ENCODE measurements at places on chromosomes 2 and 18.

- DNase-seq, result no peak
Observed at GRCh38 chr2:88871336-88871735, 179.9 kb downstream of the RPIA start.

- no peak for DNase-seq
Observed at GRCh38 chr2:216126943-216127342, 17.8 kb downstream of the XRCC5 start.

- DNase-seq, result peak; percentile 27
Observed at GRCh38 chr2:175690113-175690837, 311.8 kb downstream of the LNPK start.

DNA sequence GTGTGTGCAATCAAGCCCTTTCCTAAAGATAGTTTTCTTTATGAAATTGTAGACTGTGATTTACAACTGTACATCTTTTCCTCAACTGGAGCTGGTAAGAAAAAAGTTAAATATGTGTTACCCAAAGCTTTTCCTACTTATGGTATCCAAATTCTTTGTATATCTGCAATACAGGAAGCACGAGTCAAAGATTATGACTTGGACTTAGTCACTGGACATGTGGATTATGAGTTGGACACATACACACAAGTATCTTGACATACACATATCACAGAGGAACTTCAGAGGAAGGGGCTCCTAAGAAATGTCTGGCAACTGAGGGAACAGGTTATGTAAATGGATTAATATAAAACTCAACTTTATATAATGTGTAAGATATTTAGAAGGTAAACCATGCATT is 35.2 kb downstream of the PRELID3A start:
- DNase-seq, result no peak

GRCh38 chr18:5939801-5940667 is 44.7 kb upstream of the TMEM200C start:
- no peak for DNase-seq

GRCh38 chr2:211957799-211958198 is 580.8 kb downstream of the ERBB4 start:
- no peak for DNase-seq

GRCh38 chr18:48136051-48136826 is 205.8 kb upstream of the SMAD2 start:
- no peak for DNase-seq

DNA sequence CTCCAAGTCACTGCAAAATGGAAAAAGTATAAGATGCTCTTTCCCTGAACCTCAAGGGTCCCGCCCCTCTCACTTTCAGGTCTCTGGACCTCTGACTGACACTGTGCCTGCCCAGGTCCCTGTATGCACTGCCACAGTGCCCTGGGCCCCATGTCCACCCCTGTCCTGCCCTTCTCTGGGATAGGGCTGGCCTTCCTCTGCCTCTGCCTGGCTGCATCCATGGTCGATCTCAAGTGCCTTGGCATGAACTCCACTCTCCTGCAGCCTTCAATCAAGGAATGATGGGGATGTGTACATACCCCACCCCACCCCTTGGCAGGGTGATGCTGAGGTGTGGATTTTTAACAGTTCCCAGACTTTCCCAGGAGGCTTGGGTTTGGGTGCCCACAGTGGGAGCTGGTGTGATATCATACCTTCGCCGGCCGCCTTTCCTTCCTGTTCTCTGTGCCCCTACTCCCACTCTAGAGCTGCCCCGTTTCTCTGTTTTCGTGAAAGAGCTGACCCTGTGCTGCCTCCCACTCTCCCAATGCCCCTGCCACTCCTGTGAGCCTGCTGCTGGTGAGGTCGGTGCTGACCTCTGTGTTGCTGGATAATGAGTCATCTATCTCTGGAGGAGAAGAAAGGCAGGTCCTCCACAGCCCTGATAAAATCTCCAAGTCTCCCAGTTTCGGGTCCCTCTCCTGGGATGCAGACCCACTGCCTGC is 18.9 kb downstream of the PTPN18 start:
- no peak for DNase-seq

DNA sequence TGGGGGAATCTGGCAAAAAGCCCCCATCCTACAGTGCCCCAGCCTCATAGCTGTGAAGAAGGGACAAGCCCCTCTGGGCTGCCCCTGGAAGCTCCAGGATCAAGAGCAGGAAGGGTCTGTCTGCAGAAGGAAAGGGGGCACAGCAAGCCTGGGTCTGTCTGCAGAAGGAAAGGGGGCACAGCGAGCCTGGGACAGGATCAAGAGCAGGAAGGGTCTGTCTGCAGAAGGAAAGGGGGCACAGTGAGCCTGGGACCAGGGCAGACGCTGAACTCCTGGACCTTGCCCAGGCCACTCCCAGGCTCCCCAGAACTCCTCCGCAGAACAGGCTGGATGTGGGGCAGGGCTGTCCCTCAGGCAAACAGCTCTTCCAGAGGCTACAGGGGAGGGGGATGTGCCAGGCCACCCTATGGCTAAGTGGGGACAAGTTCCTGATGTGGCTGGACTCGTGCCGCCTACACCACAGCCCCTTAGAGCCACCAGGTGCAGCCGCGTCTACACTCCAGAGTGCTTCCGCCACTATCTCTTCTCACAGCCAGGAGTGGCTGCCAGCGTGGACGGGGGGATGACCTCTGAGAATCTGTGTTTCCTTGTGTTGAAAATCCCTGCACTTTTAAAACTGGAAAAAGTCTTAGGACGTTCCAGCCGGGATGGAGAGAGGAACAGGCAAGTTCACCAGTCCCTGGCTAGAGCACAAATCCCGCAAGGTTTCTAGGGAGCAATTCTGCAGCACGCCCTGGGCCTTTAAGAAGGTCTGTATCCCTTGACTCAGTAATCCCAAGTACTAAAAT is 20.8 kb downstream of the KIF1A start:
- no peak for DNase-seq

- no peak for DNase-seq
Observed at GRCh38 chr2:117785740-117786139, 28.8 kb upstream of the DDX18 start.

All from activated CD4-positive, alpha-beta T cell treated with anti-CD3 and anti-CD28 coated beads, Interleukin-2, amount 50 U/mL, for 24 hours (primary cell).